ENCODE measurements at places on chromosomes 6 and 20.

DNA sequence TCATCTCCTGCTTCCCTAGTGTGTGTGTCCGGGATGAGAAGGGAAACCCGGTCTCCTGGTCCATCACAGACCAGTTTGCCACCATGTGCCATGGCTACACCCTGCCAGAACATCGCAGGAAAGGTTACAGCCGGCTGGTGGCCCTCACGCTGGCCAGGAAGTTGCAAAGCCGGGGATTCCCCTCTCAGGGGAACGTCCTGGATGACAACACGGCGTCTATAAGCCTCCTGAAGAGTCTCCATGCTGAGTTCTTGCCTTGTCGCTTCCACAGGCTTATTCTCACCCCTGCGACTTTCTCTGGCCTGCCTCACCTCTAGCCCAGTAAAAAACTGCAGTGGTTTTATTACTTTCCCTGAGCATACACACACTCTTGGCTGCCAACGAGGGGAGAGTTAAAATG lies 23.9 kb upstream of the C6orf141 start:
- DNase-seq, result no peak

DNA sequence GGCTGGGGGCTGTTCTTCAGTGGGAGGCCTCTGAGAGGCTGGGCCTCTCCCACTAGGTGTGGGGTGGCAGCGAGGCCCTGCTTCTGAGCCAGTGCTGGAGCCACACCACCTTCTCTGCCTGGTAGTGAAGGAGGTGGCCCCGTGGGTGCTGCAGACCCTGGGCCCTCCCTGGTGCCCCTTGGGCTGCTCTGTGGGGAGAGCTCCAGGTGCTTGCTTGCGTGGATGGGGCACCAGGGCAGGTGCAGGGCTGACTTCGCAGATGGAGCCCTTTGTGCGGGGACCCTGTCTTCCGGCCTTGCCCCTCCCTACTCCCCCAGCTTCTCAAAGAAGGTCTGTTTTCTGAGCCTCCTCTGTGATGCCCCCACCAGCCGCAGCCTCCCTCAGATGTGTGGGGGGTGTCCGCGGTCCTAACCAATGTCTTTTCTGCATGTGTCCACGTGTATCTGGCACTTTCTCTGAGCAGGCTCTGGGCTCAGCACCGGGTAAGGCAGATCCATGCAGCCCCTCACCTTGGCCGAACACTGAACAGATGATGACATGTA lies 17.2 kb upstream of the MYT1 start:
- DNase-seq, result no peak

DNA sequence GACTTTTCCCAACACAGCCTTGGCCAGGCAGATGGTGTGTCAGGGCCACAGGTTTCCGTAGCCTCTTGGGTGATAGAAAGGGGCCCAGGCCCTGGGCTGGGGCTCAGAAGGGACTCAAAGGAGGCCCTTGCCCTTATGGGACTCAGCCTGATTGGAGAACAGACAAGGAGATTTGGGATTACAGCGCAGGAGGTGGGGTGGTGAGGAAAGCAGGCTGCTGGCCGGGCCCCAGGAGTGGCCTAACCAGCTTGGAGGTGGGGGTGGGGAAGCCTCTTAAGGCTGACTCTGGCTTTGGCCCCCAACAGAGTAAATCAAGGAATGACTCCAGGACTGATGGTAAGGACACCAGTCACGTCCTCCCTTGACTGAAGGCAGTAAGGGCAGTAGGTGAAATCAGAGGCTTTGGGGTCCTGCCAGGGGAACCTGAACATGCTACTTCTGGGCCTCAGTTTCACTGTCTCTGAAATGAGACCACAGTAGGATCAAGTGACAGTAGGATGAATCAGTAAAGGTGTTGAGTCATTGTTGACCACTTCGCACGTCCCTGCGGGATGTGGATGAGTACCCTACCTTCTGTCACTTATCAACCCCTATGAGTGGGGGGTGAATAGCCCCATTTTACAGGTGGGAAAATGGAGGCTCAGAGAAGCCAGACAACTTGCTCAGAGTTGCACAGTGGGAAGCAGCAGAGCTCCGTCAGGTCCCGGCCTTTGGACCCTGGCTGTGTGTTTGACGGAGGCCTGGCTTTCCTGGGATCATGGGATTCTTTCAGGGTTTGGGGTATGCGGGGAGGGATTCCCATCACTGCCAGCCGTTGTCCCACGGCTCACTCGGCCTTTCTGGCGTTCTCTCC lies 4.5 kb downstream of the SNAI1 start:
- no peak for DNase-seq

DNA sequence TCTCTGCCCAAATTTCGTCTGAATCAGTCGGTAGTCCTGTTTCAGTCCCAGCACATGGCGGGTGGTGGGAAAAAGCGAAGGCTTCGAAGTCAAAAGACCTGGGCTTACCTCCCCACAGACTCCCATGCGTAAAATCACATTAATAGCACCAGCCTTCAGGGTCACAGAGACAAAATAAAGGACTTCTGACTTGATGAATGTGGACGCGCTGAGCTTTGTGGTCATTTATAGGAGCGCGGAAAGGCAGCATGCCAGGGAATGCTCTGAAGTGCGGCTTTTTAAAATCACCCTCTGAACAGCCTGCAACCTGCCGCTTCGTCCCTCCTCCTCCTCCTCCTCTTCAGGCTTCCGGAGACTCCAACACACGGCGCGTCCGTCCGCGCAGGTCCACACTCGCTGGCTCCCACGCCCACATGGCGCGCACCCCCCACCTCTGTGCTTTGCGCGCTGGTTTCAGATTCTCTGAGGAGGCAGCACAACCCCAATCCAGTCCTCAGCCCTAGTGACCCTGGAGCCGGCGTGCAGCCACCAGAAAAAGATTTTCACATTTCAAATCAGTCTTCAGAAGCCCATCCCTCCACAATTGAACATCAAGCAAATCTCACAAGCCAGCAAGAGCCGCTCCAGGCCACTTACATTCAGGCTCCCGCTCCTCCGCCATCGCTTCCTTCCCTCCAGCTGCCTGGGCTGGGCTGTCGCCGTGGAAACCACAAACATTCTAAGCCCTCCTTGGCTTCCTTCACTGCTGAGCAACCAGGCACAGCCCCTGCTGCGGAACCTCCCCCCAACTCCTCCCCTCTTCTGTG lies at the start of gene C6orf118:
C6orf118 (minus strand) TSS at position 680 of the 806 bp plus-strand sequence; CDS start at position 661, 19 bp downstream.
- peak; percentile 62 for DNase-seq

DNA sequence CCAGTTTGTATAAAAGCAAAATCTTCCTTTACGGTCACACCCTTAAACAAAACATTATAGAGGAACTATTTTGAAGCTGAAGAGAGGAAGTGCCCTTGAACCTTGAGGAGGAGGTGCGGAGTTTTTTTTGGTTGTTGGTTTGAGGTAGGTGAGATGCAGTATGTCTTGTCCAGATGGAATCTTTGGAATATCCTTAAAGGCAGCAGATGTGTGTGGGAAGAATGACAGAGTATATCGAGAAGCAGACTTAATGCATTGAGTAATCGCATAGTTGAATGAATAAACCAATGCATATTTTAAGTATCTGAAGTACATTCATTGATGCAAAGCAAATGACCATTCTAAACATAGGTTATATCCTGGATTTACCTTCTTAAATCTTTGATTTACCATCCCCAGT lies 49.9 kb downstream of the AIG1 start:
- DNase-seq, result no peak

- DNase-seq, result no peak
Measured at GRCh38 chr6:135283926-135284325, 102.8 kb downstream of the MYB start.
